Daoy (cell line): ENCODE measurements at places on chromosomes 13 and 19.

DNA sequence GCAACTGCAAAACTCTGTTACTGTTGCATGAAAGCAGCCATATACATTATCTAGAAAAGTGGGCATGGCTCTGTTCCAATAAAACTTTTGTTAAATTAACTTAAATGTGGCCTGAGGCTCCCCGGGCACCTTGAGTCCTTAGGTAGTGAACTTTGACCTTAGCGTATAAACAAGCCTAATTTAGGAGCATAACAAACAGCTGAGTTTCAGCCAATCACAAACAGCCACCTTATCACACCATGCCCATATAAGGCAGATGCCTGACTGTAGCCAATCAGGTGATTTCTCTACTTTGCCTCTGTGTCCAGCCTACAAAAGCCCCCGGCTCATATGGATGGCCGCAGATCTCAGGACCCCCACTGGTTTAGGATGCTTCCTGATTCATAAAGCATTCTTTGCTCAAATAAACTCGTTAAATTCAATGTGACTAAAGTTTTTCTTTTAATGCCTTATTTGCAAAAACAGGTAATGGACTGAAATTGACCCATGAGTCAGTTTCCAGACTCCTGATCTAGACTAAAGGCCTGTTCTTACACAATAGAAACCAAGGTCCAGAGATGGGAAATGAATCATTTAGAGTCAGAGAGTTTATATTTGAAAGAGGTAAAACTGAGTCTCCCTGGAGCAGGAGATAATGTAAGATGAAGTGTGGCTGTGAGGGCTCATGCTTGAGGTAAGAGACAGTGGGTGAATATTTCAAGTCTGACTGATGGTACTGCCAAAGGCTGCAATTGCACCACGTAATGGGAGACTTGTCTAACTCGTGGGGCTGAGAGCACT, 130.2 kb downstream of the FGF9 start:
- peak; percentile 14 for DNase-seq

- no peak for DNase-seq
Measured at GRCh38 chr13:59510386-59510785, 653.3 kb downstream of the DIAPH3 start.

- no peak for DNase-seq
Measured at GRCh38 chr13:80870186-80870585, 529.3 kb upstream of the SPRY2 start.

DNA sequence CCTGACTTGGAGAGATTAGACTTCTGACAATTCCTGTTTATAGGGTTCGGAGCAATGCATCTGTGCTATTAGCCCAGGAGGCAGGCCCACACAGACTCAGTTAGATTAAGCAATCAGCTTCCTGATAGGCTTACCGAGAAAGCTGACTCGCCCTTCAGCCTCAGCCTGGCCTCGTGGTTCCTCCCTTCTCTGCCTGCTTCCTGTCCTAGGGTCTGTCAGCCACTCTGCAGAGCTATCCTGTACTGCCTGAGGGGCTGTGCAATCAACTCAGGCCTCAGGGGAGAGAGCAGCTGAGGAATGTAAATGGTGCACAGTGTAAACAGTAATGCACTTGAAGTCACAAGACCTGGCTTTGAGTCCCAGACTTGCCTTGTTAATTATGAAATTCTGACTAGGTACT, 30.7 kb downstream of the HTR2A start:
- DNase-seq: peak; percentile 35

DNA sequence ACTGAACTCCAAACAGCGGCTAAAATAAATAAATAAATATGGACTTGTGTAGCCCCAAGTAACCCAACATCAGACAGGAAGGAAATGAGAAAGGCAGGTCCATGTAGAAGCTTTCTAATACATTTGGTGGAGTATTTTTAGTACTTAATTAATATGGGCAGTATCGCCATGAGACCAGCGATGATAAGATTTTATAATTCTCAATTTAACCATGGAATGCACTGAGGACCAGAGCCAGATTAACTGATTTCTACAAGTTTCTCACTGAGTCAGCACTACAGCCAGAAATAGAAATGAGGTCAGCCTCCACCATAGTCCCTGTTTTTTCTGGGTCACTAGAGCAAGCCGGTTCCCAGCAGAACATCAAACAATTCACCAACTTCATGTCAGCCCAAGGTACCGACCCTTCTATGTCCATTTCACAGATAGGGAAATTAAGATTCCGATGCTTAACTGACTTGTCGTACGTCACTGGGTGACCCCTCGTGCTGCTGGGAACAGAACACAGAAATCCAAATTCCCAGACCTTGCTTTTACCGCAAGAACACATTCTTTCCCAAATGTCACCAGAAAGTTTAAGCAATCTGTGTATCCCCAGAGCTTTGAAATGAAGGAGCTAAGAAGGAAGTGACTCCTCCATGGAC, 90.4 kb downstream of the COL4A1 start:
- DNase-seq: peak; percentile 22

GRCh38 chr13:76890021-76890420, 3.8 kb upstream of the KCTD12 start:
- DNase-seq: no peak

DNA sequence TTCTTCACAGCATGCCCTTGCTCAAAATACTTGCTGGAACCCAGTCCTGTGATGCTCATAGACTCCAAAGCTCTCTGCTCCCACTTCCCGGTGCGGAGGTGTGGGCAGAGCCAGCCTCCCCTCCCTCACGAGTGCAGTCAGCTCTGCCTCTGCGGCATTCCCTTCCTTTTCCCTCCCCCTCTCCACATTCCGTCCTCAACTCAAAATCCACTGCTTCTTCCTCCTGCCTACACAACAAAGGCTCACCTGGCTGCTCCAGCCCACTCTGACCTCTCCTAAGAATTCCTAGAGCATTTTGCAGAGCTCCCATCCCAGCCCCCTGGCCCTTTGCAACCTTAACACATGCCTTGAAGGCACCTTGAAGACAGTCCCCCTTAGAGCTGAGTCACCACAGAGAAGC, 527.9 kb downstream of the MYO16 start:
- no peak for DNase-seq

- no peak for DNase-seq
Measured at GRCh38 chr13:60211548-60211947, 47.8 kb upstream of the DIAPH3 start.

DNA sequence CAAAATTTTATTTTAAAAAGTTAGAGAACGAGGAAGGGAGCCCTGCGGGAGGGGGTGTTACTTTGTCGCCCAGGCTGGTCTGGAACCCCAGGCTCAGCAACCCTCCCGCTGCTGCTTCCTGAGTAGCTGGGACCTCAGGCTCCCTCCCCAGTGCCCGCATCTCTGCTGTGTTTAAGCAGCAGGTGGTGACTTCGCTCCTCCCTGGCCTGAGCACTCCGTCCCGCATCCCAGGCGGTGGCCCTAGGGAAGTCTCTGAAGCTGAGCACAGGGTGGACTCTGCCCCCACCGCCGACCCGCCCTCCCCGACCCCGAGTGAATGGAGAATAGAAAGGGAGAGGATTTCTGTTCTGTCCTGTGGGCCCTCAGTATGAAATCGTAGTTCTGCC, 30.5 kb downstream of the ZNF701 start:
- DNase-seq: no peak

GRCh38 chr19:41687419-41687818, 651 bp downstream of the CEACAM7 start:
- no peak for DNase-seq

DNA sequence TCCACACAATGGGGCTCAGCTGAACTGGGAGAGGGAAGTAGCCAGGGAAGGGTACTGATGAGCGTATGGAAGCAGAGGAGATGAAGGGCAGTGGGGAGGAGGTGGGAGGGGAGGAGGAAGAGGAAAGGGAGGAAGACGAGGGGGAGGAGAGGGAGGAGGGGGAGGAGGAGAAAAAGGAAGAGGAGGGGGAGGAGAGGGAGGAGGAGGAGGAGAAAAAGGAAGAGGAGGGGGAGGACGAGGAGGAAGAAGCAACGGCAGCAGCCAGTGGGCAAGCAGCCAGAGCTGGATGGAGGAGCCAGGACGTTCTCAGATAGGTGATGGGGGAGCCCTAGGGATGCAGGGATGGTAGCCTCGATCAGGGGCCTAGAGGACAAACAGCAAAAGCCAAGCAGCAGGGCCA, 5.6 kb downstream of the CERS4 start:
- DNase-seq: no peak

DNA sequence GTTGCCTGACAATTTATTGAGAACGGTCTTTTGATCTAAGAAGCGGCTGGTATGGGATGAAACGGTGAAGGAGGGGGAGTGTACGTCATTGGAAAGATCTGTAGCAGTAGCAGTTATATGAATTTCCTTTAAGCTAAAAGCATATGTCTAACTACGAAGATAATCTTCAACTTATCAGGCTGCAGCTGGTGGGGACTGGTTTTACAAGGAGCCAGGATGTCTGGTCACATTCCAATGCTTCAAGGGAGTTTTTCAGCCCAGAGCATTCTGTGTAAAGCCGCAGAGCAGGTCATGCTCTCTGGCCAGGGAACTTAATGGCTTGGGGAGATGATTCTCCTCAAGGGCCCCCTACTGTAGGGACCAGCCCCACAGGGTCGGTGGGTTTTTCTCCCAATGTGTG, 29.2 kb downstream of the CLEC4M start:
- no peak for DNase-seq

GRCh38 chr19:33032218-33032781, 32.4 kb downstream of the RHPN2 start:
- DNase-seq: no peak

DNA sequence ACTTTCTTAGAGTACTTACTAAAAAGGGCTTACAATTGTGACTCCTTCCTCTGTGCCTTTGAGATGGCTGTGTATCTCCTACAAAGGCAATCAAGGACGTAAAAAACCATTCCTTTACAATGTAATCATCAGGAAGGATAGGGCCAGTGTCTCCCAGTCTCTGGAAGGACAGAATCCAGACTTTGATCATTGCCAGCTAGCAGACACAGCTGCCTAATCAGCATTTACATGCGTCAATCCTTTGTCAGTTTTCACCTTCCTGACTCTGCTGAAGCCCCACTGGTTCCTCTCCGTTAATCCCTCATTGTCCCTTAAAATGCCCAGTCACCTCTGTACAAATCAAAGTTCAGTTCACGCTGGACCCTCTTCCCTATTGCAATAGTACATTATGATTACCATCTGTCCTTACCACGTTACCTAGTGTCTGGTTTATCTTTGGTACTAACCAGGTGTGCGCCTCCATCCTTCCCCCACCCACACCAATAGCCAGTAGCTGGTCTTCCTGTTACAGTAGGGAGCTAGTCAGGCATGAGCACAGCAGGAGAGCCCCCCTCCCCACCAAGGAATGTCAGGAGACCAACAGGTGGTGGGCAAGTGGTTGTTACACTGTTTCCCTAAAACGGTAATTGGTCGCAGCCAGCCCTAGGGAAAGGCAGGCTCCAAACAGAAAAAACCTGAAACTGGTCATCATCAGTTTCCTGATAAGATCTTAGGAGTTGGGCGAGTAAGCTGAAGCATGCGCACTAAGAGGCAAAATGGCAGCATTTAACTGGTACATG, 49.7 kb downstream of the TGDS start:
- DNase-seq: no peak

DNA sequence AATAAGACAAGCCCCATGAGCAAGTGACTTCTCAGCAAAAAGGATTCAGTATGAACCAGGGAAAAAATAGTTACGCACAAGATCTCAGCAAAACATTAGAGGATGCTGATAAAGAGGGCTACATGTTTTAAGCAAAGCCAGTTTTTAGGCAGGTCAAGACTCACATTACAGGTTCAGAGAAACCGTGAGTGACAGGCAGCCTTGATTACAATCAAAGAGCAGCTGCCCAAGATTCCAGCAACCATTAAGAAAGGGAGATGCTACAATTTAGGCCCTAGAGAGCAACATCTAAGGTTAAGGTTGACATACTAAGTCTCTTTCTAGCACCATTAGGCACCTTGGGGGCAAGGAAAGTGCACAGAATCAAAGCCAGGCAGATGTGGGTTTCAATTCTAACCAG, 2.8 kb upstream of the SLC7A1 start:
- no peak for DNase-seq

- DNase-seq: no peak
Measured at GRCh38 chr19:42232435-42232834, 10.0 kb downstream of the GSK3A start.

DNA sequence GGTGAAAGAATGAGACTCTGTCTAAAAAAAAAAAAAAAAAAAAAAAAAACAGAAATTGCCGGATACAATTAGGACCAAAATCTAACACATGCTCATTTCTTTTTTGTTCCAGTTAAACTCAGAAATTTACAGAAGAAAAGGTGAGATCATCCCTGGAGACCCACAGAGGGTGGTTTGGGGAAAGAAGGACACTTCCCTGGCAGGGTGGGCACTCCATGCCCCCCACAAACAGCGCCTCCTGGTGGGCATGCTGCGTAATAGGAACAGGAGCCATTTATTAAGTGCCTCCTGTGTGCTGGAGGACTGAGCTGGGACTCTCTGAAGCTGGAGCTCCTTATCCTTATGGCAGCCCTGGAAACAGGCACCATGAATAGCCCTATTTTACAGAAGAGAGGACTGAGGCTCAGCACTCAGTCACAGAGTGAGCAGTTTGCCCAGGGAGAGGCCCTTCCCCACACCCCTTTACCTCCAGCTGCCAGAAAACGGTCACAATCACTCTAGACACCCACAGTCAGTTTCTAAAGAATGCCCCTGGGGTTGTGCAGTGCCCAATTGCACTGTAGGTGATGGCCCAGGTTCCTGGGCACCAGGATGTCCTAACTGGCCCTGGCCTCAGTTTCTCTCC, 10.1 kb downstream of the C19orf38 start:
- peak; percentile 40 for DNase-seq

GRCh38 chr13:113155982-113156655, 2.3 kb upstream of the PROZ start:
- DNase-seq: no peak

- no peak for DNase-seq
Measured at GRCh38 chr19:31260171-31260933, 88.9 kb downstream of the TSHZ3 start.

DNA sequence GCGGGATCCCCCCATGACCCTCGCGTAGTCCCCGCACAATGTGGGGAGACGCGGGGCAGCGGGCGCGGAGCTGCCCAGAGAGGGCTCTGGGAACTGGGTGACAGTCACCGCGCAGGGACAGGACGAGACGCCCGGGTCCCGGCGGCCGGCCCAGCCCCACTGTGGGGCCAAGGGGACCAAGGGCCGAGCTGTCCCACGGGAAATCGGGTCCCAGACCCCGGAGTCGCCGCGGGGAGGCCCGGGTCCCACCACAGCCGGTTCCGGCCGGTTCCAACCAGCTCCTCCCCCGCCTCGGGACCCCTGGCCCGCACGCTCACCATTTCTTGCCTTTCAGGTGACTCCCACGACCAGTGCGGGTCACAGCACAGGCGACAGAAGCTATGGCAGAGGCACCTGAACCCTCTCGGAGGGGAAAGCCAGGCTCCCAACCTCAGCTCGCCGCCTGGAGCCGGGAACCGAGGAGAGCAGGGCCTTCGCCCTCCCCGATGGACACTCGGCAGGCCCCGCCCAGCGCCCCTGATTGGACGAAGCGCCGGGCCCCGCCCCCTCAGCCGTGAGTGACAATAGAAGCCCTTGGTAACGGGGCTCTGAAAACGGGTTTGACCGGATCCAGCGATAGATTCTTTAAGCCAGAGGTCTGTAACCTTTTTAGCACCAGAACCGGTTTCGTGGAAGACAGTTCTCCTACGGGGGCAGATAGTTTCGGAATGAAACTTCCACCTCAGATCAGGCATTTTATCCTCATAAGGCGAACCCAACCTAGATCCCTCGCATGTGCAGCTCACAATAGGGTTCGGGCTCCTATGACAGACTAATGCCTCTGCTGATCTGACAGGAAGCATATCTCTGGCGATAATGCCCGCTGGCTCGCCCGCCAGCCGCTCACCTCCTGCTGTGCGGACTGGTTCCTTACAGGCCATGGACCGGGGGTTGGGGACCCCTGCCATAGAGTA, at the start of gene ZNF433:
Gene ZNF433 (minus strand): TSS at position 460 of the 953 bp plus-strand sequence. CDS start 140 bp downstream, at position 320.
- DNase-seq: peak; percentile 91

GRCh38 chr13:98309569-98310335, 132.7 kb upstream of the RNF113B start:
- DNase-seq: no peak
